ENCODE measurements at places on chromosomes 2 and 18. TPM values are rescaled to one million over a fixed set of nuclear protein-coding genes. Genes with fewer than 3 reads are reported as not detected.

GAREM1 gene
- total RNA-seq: 4.9 TPM

ANKRD30B gene
- total RNA-seq: not detected

GGCX gene
- 35.5 TPM for total RNA-seq

CXCR1 gene
- total RNA-seq: 0.10 TPM

CD207 gene
- total RNA-seq: 0.13 TPM

ZNF513 gene
- 13.6 TPM for total RNA-seq
